Left ventricle myocardium inferior (tissue), 1 donor: ENCODE measurements at places on chromosomes 2 and 18. TPM values are rescaled to one million over a fixed set of nuclear protein-coding genes. Genes with fewer than 3 reads are reported as not detected.
A peak's percentile ranks its signal among the peaks of the same experiment; 100 is the strongest.

The TUBA3E gene
- 47.1 TPM for total RNA-seq

The KCNK3 gene
- total RNA-seq, result 3.2 TPM

The GPBAR1 gene
- 1.5 TPM for total RNA-seq

The CFAP65 gene
- not detected for total RNA-seq

The CNDP1 gene
- total RNA-seq, result not detected

The ALKAL2 gene
- 1.1 TPM for total RNA-seq

The MEP1B gene
- total RNA-seq, result not detected

The DYNAP gene
- not detected for total RNA-seq

The IL36G gene
- not detected for total RNA-seq

The KCTD1 gene
- total RNA-seq, result 6.4 TPM

DNA sequence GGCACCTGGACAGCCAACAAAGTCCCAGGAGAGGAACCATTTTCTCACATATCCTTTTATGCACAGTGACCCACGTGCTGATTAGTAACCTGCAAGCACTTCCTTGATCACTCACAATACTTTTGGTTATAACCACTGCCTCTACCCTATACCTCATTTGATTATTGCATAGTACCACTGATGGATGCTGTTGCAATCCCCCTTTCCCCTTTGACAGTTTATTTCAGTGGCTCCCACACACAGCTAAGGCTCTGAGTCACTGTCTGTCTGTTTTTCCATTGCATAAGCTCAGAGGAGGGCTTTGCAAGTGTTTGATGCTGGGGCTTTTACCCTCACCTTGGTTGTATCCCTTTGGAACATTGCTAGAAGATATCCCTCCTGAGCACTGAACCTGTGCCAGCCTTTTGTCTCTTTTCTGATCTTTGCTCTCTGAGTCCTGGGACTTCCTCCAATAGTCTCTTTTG lies 101.7 kb upstream of the RBBP8 start:
- DNase-seq, result no peak

DNA sequence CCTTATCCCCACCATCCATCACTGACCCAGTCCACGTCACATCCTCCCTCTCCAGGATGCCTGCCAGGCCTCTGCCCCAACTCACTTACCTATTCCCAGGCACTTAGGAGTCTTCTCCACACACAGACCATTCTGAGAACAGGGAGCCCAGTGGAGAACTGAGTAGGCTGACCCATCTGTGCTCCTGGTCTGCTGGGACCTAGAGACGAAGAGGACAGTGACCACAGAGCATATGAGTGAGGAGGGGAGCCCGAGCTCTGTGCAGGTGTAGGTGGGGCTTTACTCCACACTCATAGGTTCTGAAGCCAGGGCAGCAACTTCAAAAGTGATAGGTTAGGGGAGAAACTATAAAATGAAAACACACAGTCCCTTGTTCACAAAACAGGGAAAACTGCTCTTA lies 130.0 kb downstream of the NDUFA10 start:
- DNase-seq, result no peak

GRCh38 chr2:37911296-37911873 lies 13.7 kb upstream of the RMDN2 start:
- DNase-seq, result no peak

GRCh38 chr18:62399781-62400308 lies 74.7 kb downstream of the TNFRSF11A start:
- DNase-seq, result no peak

DNA sequence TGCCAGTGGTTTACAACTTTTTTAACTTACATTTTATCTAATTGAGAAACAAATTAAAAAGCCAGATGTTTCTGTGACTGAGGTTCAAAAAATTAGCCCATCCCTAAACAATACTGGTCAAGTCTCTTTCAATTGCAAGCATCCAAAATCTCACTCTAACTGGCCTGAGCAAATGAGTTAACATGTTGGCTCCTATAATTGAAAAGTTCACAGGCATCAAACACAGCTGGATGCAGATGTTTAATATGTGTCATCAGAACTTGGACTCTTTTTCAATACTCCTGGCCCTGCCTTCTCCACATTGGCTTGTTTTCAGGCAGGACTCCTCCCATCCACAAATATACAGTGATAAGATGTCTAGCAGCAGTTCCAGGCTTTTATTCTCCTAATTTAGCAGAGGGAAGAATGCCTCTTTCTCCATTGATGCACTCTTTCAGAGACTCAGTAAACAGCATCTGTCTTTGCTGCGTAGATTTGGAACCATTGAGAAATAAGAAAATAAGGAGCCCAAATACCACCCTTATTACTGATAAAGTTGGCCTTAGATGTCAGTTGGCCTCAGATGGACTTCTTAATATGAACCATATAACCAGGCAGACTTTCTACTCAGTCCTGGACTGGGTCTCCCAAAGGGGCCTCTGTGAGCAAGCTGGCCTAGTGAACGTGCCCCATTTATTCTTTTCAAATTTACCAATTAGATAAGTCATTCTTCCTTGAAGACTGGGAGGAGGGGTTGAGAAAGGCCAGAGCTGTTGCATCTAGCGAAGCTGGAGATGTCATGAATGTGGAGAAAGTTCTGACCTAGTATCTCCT lies 30.4 kb upstream of the FN1 start:
- DNase-seq, result no peak

GRCh38 chr2:46305187-46305586 lies 8.0 kb downstream of the EPAS1 start:
- no peak for DNase-seq

GRCh38 chr2:37059841-37060240 lies 24.3 kb downstream of the HEATR5B start:
- no peak for DNase-seq

DNA sequence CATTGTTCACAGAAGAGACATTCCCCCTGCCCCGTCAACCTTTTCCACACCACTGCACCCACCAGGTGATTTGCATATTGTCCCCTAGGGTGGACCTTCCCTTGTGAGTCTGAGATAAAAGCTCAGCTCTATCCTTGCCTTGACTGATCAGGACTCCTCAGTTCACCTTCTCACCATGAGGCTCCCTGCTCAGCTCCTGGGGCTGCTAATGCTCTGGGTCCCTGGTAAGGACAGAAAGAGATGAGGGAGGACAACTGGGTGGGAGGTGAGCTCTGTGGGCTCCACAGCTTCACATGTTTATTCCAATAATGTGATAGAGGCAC lies 1160.1 kb downstream of the RPIA start:
- no peak for DNase-seq

DNA sequence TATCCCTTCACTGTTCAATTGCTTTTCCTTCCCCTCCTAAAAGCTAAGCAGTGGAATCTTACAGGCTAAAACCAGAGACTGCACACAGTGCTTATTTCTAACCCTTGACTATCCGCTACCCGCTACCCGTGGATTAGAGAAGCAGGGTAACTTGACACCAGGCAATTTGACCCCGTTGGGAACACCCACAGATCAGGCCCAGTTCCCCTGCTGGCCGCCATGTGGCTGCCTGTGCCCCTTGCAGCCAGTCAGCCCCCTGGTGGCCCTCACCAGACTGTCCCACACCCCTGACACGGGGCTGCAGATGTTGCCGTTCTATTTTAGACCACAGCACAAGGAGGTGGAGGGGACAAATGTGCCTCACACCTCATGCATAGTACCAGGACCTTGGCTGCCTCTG lies 74.8 kb downstream of the TXNL1 start:
- DNase-seq, result no peak

DNA sequence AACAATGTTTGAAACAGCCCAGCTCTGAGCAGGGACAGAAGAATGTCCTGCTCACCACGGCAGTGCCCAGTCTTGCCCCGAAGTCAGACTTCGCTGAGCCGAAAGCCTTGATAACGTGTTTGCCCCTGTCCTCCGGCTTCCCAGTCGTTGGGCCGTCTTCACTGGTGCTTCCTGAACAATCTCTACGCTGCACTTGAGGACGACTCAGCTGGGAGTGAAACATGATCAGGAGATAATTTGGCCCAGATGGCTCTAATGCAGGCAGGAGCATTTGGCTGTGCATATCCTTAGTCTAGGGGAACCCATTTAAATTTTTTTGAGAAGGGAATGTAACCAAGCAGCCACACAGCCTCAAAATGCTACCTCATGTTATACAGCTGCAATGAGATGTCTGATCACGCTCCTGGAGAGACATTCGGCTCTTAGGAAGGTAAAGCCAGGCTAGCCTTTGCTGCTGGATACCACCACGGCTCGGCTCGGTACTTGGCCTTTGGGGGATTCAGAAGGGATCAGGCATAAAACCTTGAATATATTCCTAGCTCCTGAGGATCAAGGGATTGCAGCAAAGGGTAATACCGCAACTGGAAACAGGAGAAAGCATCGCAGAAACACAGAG lies 43.6 kb downstream of the FECH start:
- no peak for DNase-seq

DNA sequence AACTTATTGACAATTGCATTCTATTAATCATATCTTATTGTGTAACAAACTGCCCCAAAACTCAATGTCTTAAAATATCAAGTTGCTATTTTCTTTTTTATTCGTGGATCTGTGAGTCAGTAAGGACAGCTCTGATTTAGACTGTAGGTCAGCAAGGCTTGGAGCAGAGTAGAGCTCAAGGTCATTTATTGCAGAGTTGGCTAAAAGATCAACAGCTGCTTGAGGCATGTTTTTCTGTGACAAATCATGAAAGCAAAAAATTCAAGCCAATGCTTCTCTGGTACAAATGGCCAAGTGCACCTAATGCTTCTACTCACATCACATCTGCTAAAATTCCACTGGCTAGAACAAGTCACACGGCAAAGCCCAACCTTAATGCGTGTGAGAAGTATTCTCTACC lies 497.7 kb upstream of the LRATD1 start:
- no peak for DNase-seq

DNA sequence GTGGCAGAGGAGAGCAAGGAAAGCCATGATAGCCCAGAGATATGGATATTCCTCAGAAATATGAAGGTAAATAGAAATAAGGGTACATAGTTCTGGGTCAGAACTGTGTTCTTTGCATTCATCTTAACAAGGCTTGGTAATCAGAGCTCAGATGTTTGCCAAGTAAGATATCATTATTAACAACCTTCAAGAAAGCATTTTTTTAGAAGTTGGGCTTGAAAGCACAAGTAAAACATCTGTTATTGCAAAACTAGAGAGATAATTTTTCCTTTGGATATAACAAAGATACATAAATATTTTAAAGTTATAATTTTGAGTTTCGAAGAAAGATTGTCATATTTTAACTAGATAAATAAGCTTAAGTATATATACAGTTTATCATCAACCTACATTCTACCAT lies 171.4 kb downstream of the ZNF804A start:
- DNase-seq, result no peak

GRCh38 chr2:162037028-162037795 lies 36.8 kb downstream of the DPP4 start:
- DNase-seq, result no peak

DNA sequence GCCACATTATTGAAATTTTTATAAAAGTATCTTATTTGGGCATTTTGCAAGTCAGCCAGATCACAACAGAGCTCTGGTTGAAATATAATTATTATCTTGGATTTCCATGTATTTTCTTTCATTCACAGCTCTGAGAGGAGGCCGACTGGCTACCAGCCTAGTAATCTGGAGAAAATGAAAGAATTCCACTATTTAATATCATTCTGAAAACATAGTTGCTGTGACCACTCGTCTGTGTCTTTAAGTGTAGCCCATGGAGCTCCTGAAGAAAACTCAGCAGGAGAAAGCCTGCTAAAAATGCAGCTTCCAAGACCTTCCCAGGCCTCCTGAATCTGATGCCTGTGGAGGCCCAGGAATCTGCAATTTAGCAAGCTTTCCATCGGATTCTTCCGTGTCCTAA lies 114.7 kb downstream of the SH3BP4 start:
- DNase-seq, result no peak

- no peak for DNase-seq
Observed at GRCh38 chr2:172445851-172446250, 18.5 kb downstream of the ITGA6 start.

DNA sequence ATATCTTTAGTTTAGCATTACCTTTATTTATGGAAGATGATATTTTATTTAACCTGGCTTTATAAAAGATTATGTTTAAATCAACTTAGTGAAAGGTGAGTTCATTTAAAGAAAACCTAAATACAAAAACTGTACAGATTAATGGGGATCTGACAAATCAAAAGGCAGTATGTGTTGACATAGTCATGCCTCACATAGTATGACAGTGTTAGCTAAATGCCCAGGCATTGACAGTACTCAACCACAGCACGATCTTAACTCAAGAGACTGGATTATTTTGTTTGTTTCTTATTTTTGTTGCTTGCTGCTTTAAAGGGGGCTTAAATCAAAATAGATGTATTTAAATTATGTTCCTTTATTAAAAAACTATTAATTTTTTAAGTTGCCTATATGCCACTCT lies 7.8 kb downstream of the DOK6 start:
- no peak for DNase-seq

GRCh38 chr2:20051532-20052228 lies at the start of gene LAPTM4A:
Gene LAPTM4A, minus strand, starts transcription at chr2:20051628. Its CDS starts 108 bp downstream, at chr2:20051520.
- peak; percentile 97 for DNase-seq

GRCh38 chr2:226031647-226032501 lies 632.4 kb downstream of the NYAP2 start:
- no peak for DNase-seq

DNA sequence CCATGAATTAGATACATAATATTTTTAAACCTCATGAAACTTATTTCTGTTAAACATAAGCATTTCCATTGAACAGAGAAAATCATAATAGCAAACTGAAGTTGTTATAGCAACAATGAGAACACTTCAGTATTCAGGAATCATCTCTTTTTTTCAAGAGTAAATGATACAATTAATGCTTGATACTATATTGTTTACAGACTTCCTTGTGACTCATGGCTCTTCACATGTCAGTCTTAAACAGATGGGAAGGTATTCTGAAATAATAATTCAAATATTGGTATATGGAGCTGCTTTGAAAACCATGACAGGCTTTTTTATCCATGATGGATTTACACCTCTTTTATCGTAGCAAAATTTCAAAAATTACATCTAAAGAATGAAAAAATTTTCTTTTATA lies 226.5 kb upstream of the RBMS1 start:
- no peak for DNase-seq

DNA sequence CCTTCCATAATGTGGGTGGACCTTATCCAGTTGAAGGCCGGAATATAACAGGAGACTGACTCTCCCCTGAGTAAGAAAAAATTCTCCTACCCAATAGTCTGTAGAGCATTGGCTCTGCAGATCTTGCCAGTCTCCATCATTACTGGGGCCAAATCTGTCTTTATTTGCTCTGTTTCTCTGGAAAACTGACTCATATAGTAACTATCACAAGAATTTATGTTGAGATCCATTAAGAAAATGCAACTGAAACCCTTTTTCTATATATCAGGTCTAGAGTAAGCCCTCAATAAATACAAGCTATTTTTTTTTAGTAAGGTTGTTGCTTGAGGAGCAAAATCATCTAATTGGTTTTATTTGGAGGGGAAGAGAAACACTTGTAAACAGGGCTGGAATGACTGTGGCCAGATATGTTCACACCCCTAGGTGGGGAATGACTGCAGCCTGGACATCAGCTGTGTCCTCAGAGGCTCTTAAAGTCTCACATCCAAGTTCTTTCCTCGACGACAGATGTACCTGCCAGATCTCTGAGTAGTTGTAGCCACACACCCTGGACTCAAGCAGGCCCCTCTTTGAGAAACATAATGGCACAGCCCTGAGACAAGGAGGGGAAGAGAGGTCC lies 339.7 kb downstream of the TNS1 start:
- no peak for DNase-seq

- DNase-seq, result no peak
Observed at GRCh38 chr2:138831154-138831553, 51.0 kb upstream of the NXPH2 start.
